ENCODE measurements at places on chromosomes 7 and 10.

DNA sequence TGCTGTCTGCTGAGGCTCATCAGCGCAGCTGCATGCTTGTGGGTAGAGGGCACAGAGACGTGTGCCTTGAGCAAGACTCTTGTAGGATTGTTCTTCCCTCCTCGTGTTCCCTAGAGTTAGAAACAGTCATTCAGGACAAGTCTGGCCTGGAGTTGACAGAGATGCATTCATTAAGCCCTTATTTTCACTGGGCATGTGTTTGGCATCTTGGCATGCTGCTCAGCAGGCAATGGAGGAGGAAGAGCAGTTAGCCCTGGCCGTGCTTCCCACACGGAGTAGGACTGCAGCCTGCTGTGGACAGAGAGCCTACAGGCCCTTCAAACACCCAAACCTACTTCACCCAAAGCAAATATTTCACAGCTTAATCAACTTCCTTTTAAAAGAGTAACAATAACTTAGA, 73.0 kb upstream of the GJD4 start:
- DNase-seq = no peak

DNA sequence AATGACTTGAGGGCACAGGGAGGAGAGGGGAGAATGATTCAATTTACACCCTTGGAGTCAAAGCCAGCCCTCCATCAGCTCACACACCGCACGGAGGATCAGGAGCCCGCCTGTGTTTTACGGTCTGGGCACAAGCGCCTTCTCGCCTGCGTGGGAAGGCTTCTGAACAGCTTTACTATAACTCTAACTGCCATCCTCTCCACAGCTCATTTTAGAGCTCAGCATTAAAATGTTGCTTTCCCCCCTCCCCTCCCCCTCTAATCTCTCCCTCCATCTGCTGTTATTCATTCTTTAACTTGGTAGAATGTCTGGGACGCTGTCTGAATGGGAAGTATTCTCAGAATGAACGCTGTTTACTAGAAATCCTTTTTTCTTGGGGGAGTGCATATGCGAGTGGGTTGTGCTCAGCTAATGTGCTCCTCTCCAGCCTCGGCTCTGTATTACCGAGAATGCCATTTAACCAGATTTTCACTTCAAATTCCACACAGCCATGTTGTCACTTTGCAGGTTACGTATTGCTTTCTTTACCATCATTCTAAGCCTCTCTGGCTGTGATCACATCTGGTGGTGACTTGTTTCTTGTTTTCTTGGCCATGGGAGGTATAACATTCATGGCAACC, 140.1 kb downstream of the GFRA1 start:
- no peak for DNase-seq

DNA sequence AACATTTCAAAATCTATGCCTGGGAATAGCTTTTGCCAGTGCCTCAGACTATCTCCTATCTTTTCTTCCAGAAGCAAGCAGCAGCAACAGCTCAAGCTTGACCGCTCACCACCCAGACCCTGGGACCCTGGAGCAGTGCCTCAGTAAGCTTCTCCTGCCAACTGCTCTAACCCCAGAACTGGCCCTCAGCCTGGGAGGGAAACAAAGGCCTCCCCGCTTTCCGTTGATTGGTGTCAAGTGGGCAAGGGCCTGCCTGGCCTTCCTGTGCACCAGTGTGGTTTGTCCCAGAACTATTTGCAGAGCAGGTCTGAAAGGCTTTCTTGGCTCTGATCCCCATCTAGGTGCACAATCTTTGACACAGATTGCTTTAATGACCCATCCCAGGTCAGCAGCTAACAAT, 3.3 kb upstream of the ATP6V0A4 start:
- DNase-seq = no peak

DNA sequence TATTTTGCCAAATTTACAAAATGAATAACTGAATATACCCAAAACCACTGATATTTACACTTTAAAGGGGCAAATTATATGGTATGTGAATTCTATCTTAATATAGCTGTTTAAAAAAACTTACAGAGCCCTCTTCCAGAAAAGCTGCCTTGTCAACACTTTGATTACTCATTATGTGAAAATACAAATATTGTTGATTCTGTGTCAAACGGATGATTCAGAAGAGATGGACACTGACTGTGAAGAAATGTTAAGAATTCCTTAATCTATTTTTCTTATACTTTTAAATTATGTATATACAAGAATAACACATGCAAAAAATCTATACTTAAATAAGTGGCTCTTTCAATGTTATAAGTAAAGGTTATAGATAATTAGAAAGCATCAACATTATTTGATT, 41.5 kb downstream of the SMURF1 start:
- DNase-seq = no peak

DNA sequence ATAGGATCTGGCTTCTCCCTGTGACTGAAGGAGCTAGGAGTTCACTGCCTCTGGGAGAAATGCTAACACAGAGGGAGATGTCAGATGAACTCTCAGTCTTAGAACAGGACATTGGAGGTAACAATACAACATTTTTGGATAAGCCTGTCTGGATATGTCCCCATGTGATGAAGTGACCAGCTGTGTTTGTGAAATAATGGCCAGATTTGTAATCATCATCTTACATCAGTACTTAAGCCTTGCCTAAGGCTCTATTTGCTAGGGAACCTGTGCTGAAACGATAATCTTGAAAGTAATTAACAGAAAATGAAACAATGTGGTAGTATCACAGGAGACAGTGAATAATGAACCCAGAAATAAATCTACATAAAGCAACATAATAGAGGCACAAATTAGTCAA, 56.2 kb downstream of the CRPPA start:
- no peak for DNase-seq

DNA sequence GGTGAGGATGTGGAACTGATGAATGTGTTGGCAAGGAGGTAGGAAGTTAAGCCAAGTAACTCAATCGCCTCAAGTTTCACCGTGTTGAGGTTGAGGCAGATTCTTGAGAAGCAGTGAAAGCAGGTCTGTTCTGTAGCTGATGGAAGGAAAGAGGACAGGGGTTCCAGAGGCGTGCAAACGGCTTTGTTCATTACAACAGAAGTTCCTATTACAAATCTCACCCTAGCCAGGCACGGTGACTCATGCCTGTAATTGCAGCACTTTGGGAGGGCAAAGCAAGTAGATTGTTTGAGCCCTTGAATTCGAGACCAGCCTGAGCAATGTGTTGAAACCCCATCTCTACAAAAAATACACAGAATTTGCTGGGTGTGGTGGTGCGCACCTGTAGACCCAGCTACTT, 36.9 kb upstream of the PTF1A start:
- DNase-seq = no peak

- no peak for DNase-seq
These were observed 132.9 kb downstream of the ATXN7L1 start for GRCh38 chr7:105743351-105744090.

- DNase-seq = no peak
These were observed 697.6 kb upstream of the GALNT17 start for GRCh38 chr7:70434376-70434775.

GRCh38 chr10:36574207-36574606, 551.2 kb upstream of the ANKRD30A start:
- no peak for DNase-seq

DNA sequence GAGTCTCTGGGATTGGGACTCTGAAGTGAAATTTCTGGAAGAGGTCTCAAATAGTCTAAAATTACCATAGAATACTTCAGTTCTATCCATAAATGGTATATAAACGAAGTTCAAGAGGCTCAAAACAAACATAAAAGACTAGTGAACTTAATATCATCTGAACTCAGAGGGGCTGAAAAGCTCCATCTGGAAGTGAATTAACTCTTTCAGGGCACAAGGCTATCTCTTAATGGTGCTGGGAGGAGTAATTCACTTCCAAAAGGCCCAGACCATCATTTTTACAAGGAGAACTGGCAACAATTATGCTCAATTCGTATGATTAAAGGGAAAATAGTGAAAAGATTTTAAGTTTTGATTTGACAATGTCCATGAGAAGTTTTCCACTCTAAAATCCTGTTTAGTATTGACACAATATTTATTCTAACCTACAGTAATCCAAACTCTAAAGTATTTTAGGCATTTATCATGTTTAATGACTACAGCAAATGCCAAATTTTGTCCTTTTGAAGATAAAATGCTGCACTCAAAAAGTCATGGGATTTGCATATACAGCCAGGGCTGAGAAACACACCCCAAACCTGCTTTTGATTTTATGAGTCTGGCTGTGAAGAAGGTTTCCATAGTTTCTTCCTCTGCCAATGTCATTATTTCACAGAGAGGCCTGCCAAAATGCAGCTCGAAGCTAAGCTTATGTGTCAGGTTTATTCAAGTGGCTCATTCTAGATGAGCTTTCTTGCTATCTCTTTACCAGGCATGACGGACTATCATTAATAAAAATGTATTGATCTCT, 143.9 kb downstream of the HIBADH start:
- DNase-seq = no peak

GRCh38 chr10:17428351-17429097, 25.9 kb downstream of the ST8SIA6 start:
- DNase-seq = peak; percentile 48

GRCh38 chr10:62627983-62628382, 176.5 kb upstream of the ADO start:
- no peak for DNase-seq

DNA sequence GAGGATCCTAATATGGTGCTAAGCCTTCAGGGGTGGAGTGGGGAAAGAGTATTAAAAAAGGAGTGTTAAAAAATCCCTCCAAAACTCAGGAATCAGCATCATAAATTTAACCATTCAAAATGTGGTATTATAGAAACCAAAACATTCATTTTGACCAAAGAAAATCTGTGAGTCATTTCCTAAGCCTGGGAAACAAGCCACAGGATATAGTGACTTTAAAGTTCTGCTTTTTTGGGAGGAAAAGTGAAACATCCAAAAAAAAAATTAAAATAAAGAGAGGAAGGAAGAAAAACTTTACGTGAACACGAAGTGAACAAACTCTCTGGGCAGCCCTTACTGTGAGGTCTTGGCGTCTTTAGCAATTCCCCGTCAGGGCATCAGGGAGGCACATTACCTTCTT, 74.0 kb upstream of the GSDME start:
- no peak for DNase-seq

DNA sequence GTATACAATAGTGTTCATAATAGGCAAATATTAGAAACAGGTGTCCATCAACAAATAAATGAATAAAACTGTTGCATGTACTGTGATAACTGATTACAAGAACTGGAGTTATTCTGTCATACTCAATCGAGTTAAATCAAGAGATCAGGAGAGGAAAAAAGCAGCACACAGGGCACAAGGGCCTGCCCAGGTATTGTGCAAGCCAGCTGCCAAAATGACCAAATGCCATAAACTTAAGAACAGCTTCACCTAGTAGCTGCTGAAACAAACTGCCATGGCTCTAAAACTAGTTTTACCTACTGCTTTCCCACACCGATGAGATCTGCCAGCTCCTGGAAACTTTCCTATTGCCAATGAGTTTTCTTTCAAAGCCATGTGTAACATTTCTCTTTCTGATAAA, 12.2 kb downstream of the GSAP start:
- DNase-seq = no peak

- DNase-seq = no peak
These were observed 110.6 kb downstream of the PPP1R9A start for GRCh38 chr7:95018021-95018420.

- no peak for DNase-seq
These were observed 229.0 kb downstream of the GRID1 start for GRCh38 chr10:86137561-86137960.

- DNase-seq = no peak
These were observed 16.1 kb downstream of the MYOF start for GRCh38 chr10:93465806-93466675.

DNA sequence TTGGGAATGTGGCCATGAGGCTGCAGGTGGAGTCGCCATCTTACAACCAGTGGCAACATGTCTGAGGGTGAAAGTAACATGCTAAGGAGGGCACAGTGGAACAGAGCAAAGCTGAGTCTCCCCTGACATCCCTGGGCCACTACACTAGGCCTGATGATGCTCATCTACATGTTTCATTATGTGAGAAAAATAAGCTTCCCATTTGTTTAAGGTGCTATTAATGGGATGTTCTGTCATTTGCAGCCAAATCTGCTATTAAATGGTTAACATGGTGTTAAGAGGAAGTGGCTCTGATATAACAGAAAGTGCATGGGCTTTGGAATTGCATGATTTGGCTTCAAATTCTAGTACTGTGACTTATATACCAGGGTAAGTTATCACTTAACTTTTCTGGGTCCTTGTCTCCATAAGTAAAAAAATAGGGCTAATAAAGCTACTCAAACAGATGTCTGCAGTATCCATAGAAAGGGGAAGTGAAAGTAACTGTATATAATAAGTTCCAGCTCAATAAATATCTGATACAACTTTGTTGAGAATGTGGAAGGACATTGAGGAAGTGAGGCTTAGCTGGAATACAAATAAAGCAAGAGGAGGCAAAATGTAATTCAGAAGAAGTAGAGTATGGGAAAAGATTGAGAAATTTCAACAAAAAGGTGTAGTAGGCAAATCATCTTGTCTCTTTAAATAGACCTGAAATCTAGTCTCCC, 158.9 kb downstream of the RTKN2 start:
- no peak for DNase-seq

GRCh38 chr7:73304071-73304470, 4.6 kb downstream of the NSUN5 start:
- no peak for DNase-seq

DNA sequence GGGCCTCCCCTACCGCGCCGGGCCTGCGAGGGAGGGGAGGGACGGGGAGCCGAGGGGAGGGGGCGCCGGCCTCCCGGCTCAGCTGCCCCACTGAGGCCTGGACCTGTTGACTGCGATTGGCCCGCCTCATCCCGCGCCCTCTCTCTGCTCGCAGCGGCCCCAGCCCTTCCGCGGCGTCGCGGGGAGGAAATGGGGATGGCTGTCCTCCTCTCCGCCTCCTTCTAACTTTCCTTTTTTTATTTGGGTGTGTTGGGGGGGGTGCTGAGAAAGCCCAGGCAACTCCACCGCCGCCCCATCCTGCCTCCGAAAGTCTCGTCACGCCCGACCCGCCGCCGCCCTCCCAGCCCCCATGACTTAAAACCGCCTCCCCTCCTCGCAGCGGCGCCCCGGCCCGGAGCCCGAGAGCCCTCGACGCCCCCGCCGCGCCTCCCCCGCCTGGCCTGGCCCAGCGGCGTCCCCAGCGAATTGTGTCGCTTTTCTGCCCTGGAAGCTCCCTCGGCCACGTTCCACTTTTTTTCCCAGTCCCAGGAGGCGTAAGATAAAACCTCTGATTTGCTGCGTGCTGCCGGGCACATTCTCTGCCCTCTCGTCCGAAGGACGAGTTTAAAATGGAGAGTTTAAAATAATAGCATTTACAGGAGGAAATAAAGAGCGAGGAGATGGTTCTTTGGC, 842 bp upstream of the SKIDA1 start:
- DNase-seq = no peak

- peak; percentile 39 for DNase-seq
These were observed 311.7 kb downstream of the GATA3 start for GRCh38 chr10:8365935-8366911.

- DNase-seq = no peak
These were observed 23.0 kb upstream of the EGFR start for GRCh38 chr7:54995610-54996363.

- no peak for DNase-seq
These were observed 90.0 kb upstream of the PLXNA4 start for GRCh38 chr7:132666071-132666773.

DNA sequence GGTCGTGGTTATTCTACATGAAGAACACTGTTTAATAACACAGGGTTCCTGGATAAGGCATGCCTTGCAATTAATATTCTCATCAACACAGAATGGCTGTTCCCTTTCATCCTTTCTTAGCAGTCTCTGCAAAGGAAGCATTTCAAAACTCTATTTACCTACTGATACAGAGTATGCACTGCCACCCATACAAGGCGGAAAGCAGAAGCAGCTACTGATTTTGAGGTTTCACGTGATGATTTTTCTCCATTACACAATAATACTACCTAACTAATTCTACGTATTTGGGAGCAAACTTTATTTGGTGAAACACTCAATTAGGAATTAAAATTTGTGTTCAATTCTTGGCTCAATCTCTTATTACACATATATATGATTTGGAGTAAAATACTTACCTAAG, 43.0 kb upstream of the COL1A2 start:
- DNase-seq = no peak
